ENCODE measurements at places on chromosomes 4 and X. TPM values are rescaled to one million over a fixed set of nuclear protein-coding genes. Genes with fewer than 3 reads are reported as not detected.
A peak's percentile ranks its signal among the peaks of the same experiment; 100 is the strongest.

Gene ARHGAP24
- total RNA-seq: 85.6 TPM

Gene GPC3
- 34.7 TPM for total RNA-seq

Gene NPNT
- total RNA-seq: 1.6 TPM

Gene F9
- not detected for total RNA-seq

Gene SLC7A11
- 2.4 TPM for total RNA-seq

Gene SNX12
- 52.1 TPM for total RNA-seq

Gene PTTG2
- not detected for total RNA-seq

Gene RNF175
- 4.2 TPM for total RNA-seq

Gene CCDC149
- 5.0 TPM for total RNA-seq

Gene UGT2B10
- not detected for total RNA-seq

Gene CCKAR
- total RNA-seq: not detected

Gene GAB1
- 32.5 TPM for total RNA-seq

Gene UGT2A1
- not detected for total RNA-seq

Gene CABS1
- 6.3 TPM for total RNA-seq

GRCh38 chr4:158777423-158778155 lies 8.8 kb downstream of the FNIP2 start:
- DNase-seq: no peak
- H3K4me1 ChIP-seq: peaks cover 8% of the 10 kb centered on the region
- H3K27me3 ChIP-seq: no peaks in the 10 kb centered on the region
- no peaks in the 10 kb centered on the region for H3K36me3 ChIP-seq

DNA sequence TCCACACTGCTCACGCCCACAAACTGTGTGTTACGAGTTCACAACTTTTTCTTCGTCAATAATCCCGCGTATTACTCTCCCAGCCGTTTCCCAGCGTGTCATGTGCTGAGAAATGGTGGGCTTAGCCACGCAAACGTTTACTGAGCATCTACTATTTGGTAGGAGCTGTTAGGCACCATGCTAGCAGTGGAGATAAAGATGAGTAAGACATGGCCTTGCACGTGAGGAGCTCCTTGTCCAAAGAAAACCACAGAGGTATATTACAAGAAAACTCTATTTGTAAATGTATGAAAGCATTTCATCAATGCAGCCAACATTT lies 821 bp upstream of the TMEM128 start:
- H3K36me3 ChIP-seq: peaks cover 26% of the 10 kb centered on the region
- H3K4me3 ChIP-seq: peak overlapping the region; percentile 96
- H3K27ac ChIP-seq: peak overlapping the region; percentile 91
- H3K4me1 ChIP-seq: no peaks in the 10 kb centered on the region

DNA sequence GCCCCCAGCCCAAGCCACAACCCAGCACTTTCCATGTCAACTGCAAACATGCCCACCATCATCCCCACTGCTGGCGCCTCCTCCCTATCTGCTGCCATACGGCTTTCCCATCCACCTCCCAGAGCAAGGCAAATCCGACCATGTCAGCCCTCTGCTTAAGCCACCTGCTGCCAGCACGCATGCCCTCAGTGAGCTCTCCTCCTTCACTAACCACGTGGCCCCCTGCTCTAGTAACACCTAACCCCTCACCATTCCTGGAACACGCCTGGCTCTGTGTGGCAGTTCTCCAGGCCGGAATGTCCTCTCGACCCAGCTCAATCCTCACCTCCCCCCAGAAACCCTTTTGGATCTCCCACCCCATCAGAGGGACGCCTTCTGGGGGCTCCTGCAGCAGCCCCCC lies 17.4 kb downstream of the BCAP31 start:
- H3K36me3 ChIP-seq: peaks cover 7% of the 10 kb centered on the region
- H3K27me3 ChIP-seq: no peaks in the 10 kb centered on the region
- no peak for DNase-seq
- H3K4me1 ChIP-seq: no peaks in the 10 kb centered on the region
- H3K27ac ChIP-seq: no peak overlapping the region

DNA sequence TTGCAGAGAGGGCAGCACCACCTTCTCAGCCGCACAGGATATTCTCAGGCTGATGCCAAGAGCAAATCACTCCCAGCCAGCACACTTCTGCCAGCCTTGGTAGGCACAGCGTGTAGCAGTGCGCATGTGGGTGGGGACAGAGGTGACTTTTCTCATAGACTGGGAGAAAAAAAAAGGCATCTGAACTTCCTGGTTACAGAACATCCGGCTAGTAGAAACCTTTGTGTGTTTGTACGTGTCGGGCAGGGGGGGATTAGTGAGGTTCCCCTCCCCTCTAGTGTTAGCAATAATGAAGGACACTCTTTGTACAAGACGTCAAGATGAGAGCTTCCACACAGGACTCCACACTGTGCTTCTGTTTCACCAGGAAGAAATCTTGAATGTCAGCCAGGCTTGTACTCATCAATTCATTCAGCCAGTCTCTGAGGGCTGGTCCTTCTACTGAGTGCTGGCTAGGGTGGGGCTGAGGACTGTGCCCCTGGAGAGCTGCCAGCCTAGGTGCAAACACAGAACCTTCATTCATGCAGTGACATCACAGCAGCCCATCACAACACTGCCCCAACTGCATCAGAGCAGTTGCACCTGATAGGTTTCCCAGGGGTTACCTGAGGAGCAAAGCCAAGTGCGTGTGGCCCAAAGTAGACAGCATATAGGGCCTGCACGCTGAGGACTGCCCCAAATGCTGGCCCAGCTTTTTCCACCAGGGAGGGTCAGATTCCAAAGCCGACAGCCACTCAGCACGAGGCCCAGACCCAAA lies 34.7 kb downstream of the SLC25A5 start:
- H3K27me3 ChIP-seq: no peaks in the 10 kb centered on the region
- H3K4me3 ChIP-seq: no peak overlapping the region
- no peak overlapping the region for H3K27ac ChIP-seq
- H3K4me1 ChIP-seq: no peaks in the 10 kb centered on the region
- H3K36me3 ChIP-seq: no peaks in the 10 kb centered on the region

GRCh38 chr4:41822325-41822724 lies 73.8 kb upstream of the PHOX2B start:
- H3K27me3 ChIP-seq: peaks cover 64% of the 10 kb centered on the region
- no peak overlapping the region for H3K27ac ChIP-seq
- no peak for DNase-seq
- H3K4me3 ChIP-seq: no peak overlapping the region
- H3K36me3 ChIP-seq: no peaks in the 10 kb centered on the region

DNA sequence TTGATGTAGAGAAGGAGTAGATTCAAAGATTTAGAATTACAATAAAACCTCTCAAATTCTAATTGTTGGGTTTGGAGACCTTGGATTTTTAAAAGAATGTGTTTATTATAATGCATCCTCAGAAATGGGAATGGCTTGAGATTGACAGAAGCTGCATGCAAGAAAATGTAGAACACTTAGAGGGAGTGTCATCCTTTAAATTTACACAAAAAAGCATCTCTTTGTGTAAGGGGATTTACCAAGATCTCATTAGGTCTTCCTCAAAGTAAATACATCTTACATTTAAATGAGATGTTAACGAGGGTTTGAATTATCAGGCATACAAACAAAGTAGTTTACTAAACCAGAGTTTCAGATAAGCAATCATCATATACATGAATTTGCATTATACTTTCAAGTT lies 615.0 kb downstream of the FAM133A start:
- H3K4me3 ChIP-seq: no peak overlapping the region
- no peaks in the 10 kb centered on the region for H3K27me3 ChIP-seq
- no peaks in the 10 kb centered on the region for H3K36me3 ChIP-seq
- DNase-seq: no peak
- no peak overlapping the region for H3K27ac ChIP-seq
- no peaks in the 10 kb centered on the region for H3K4me1 ChIP-seq

DNA sequence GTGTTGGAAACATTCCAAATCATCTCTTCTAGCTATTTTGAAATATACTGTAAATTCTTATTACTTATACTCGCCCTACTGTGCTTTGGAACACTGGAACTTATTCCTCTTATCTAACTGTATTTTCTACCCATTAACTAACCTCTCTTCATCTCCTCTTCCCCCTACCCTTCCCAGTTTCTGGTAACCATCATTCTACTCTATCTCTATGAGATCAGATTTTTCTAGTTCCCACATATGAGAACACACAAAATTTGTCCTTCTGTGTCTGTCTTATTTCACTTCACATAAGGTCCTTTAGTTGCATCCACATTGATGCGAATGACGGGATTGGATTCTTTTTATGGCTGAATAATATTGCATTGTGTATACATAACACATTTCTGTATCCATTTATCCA lies 1003.8 kb upstream of the INTU start:
- no peak for DNase-seq
- no peak overlapping the region for H3K27ac ChIP-seq
- H3K27me3 ChIP-seq: no peaks in the 10 kb centered on the region
- no peak overlapping the region for H3K4me3 ChIP-seq
- H3K4me1 ChIP-seq: no peaks in the 10 kb centered on the region

GRCh38 chr4:145828802-145829485 lies 109.7 kb downstream of the ZNF827 start:
- H3K27ac ChIP-seq: no peak overlapping the region
- H3K4me1 ChIP-seq: no peaks in the 10 kb centered on the region
- no peaks in the 10 kb centered on the region for H3K27me3 ChIP-seq
- H3K4me3 ChIP-seq: no peak overlapping the region
- H3K36me3 ChIP-seq: peaks cover 47% of the 10 kb centered on the region
- DNase-seq: no peak

- H3K27ac ChIP-seq: no peak overlapping the region
- DNase-seq: no peak
- H3K36me3 ChIP-seq: no peaks in the 10 kb centered on the region
- H3K4me3 ChIP-seq: no peak overlapping the region
- H3K27me3 ChIP-seq: no peaks in the 10 kb centered on the region
Measured at GRCh38 chr4:140249351-140249750, 95.4 kb upstream of the MAML3 start.

GRCh38 chrX:10756441-10756840 lies 136.1 kb upstream of the MID1 start:
- H3K4me3 ChIP-seq: no peak overlapping the region
- no peaks in the 10 kb centered on the region for H3K36me3 ChIP-seq
- no peak for DNase-seq
- H3K27ac ChIP-seq: peak overlapping the region; percentile 88

GRCh38 chrX:26999634-27000033 lies 463.5 kb downstream of the PPP4R3C start:
- H3K4me3 ChIP-seq: no peak overlapping the region
- H3K36me3 ChIP-seq: no peaks in the 10 kb centered on the region
- no peaks in the 10 kb centered on the region for H3K27me3 ChIP-seq
- no peak for DNase-seq
- H3K27ac ChIP-seq: no peak overlapping the region

- no peak for DNase-seq
- H3K4me1 ChIP-seq: no peaks in the 10 kb centered on the region
- H3K27ac ChIP-seq: no peak overlapping the region
- no peak overlapping the region for H3K4me3 ChIP-seq
Measured at GRCh38 chr4:3037957-3038461, 36.3 kb downstream of the HTT-AS start.

DNA sequence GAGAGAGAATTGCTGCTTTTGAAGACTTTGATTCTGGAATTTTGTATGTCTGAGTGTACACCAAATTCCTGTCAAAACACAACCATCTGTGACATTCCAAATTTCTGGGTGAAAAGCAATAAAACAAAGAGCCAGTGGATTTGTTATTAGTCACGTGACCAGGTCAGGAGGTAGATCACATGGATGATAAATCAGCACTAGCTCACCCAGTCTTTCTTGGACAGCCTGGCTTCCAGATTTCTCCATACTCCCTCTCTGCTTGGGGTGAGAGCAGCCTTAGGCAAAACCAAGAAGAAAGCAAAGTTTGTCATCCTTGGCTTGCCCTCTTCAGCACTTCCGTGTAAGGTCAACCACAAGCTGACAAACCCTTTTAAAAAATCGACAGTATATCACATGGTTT lies 194.2 kb downstream of the CLCN4 start:
- H3K36me3 ChIP-seq: no peaks in the 10 kb centered on the region
- H3K4me1 ChIP-seq: no peaks in the 10 kb centered on the region
- H3K4me3 ChIP-seq: no peak overlapping the region
- DNase-seq: no peak
- no peak overlapping the region for H3K27ac ChIP-seq

DNA sequence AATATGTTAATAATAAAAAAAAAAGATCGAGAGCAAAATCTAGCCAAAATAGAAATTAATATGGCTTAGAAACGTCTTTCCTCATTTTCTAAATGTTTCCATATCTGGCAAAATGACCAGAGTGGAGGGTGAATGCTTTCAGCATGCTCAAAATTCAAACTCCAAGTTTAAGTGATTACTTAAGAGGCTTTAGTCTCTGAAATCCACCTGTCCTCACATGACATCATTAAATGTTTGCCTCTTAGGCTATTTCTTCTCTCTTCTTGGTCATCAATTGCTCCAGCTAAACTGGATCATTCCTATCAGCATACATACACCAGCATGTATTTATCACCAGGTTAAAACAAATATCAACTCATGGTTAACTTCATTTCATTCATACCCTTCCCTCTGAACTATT lies 54.5 kb upstream of the ATXN3L start:
- no peaks in the 10 kb centered on the region for H3K36me3 ChIP-seq
- H3K4me3 ChIP-seq: no peak overlapping the region
- no peak overlapping the region for H3K27ac ChIP-seq
- no peaks in the 10 kb centered on the region for H3K27me3 ChIP-seq
- no peak for DNase-seq
- no peaks in the 10 kb centered on the region for H3K4me1 ChIP-seq

DNA sequence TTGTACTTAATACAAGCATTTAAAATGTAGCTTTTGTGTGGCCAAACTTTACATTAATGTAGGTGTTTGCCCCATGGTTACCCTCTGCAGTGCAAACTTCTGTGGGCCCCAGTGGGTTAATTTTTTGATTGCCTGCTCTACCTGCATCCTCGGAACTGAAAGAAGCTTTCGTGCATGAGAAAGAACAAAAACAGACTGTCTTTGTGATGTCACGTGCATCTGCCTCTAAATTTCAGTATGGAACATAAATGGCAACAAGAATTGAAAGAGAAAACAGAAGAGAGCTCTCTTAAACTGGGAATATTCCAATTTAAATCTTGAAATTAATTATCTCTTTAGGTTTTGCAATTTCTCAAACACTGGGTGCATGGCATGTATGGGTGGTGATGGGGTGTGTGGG lies 182.4 kb upstream of the LCORL start:
- no peaks in the 10 kb centered on the region for H3K36me3 ChIP-seq
- no peaks in the 10 kb centered on the region for H3K27me3 ChIP-seq
- no peak for DNase-seq
- no peak overlapping the region for H3K27ac ChIP-seq
- no peak overlapping the region for H3K4me3 ChIP-seq
- peaks cover under 1% of the 10 kb centered on the region for H3K4me1 ChIP-seq

- peak overlapping the region; percentile 52 for H3K27ac ChIP-seq
- no peaks in the 10 kb centered on the region for H3K4me1 ChIP-seq
- DNase-seq: peak; percentile 90
- H3K27me3 ChIP-seq: no peaks in the 10 kb centered on the region
Measured at GRCh38 chrX:49840679-49841078, 11.6 kb downstream of the PAGE4 start.

DNA sequence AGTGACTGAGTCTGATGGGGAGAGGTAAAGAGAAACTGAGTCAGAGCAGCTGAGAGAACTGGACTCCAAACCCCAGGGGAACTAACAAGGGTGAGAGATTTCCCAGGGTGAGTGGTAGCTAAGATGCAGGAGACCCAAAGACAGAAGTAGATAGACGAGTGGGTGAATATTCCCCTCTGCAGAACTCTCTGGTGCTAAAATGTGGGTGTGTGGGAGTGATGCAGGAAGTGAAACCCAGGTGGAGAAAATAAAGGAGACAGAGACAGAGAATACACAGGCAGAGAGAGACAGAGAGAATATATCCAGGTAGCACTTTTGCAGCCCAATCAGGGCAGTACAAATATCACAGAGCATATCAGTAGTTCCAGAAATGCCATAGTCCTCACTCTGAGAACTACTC lies 212.5 kb upstream of the ZIC3 start:
- H3K4me1 ChIP-seq: no peaks in the 10 kb centered on the region
- DNase-seq: no peak
- H3K4me3 ChIP-seq: no peak overlapping the region
